ENCODE measurements at places on chromosomes 6 and 20.

DNA sequence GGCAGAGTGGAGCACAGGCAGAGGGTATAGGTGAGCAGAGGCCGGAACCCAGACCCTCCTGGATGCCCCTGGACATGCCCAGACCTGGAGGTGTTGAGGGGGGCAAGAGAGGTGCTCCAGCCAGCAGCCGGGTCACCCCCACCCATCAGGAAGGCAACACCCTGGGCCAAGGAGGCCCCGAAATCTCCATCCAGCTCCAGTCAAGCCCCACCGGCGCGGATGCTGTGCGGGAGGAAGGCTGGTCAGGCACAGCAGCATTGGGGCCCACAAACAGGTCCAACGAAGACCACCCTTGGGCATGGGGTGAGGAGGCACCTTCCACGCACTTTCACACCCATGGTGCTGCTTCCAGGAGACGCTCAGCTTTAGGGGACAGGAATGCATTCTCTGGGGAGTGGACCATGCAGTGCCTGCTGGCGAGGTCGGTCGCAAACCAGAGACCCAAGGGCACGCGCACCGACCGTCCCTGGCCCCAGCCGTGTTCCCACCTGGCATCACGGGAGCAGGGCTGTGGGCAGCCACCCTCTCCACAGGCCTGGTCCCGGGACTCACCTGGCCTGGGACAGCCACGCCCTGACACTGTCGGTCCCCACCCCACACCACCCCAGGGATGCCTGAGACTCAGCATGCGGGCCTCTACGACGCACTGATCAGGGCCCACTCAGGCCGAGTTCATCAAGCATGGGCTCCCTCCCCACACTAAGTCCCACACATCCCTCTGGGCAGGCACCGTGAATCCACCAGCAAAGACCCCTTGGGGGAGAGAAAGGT, 43.6 kb upstream of the ZBP1 start:
- no peak overlapping the region for H3K27ac ChIP-seq
- H3K4me1 ChIP-seq, result peaks cover 6% of the 10 kb centered on the region
- H3K36me3 ChIP-seq, result no peaks in the 10 kb centered on the region
- peak; percentile 27 for DNase-seq

- H3K36me3 ChIP-seq, result no peaks in the 10 kb centered on the region
- no peak overlapping the region for H3K27ac ChIP-seq
- no peaks in the 10 kb centered on the region for H3K4me1 ChIP-seq
- no peak for DNase-seq
- peaks cover 3% of the 10 kb centered on the region for H3K27me3 ChIP-seq
These were observed 213.9 kb upstream of the CNR1 start for GRCh38 chr6:88380083-88380482.

DNA sequence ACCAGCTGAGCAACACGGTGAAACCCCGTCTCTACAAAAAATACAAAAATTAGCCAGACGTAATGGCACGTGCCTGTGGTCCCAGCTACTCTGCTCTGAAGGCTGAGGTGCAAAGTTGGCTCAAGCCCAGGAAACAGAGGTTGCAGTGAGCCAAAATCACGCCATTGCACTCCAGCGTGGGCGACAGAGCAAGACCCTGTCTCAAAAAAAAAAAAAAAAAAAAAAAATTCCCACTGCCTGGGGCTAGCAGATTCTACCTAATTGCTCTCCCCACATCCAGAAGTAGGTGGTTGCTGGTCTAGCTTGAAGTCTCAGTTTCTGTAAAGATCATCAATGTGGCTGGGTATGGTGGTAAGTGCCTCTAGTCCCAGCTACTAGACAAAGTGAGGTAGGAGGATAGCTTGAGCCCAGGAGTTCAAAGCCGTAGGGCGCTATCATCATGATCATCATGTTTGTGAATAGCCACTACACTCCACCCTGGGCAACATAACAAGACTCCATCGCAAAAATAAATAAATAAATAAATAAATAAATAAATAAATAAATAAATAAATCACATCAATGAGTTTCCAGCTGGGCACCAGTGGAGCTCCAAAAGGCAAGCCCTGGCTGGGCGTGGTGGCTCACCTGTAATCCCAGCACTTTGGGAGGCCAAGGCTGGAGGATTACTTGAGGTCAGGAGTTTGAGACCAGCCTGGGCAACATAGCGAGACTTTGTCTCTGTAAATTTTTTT, 6.3 kb upstream of the AP5S1 start:
- H3K27me3 ChIP-seq, result no peaks in the 10 kb centered on the region
- peaks cover 1% of the 10 kb centered on the region for H3K36me3 ChIP-seq
- peak overlapping the region; percentile 58 for H3K4me3 ChIP-seq

DNA sequence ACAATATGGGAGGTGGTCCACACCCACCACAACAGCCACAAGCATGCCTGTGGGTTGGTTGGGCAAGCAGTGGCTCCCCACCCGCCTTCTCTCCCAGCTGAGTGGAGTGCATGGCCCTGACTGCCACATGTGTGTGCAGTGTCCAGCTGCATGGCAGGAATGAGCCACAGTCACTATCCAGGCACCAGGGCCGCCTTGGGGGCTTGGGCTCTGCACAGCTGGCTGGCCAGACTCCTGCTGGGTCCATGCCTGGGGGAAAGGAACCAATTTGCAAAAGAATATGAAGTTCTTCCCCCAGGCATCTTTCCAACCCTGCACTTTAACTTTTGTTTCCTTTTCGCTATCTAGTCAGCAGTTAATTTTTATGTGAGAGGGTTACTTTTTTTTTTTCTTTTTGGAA, 11.6 kb upstream of the ASCC3 start:
- DNase-seq, result no peak
- no peaks in the 10 kb centered on the region for H3K4me1 ChIP-seq
- H3K36me3 ChIP-seq, result no peaks in the 10 kb centered on the region
- no peak overlapping the region for H3K4me3 ChIP-seq

GRCh38 chr6:106685833-106686232, 56.5 kb downstream of the QRSL1 start:
- no peak overlapping the region for H3K4me3 ChIP-seq
- no peaks in the 10 kb centered on the region for H3K27me3 ChIP-seq
- no peaks in the 10 kb centered on the region for H3K36me3 ChIP-seq
- no peaks in the 10 kb centered on the region for H3K4me1 ChIP-seq
- H3K27ac ChIP-seq, result no peak overlapping the region

GRCh38 chr20:43681991-43682410, 15.1 kb downstream of the MYBL2 start:
- DNase-seq, result no peak
- H3K4me3 ChIP-seq, result no peak overlapping the region
- peaks cover 8% of the 10 kb centered on the region for H3K36me3 ChIP-seq
- H3K27me3 ChIP-seq, result no peaks in the 10 kb centered on the region
- H3K27ac ChIP-seq, result no peak overlapping the region

- DNase-seq, result no peak
- H3K4me3 ChIP-seq, result no peak overlapping the region
- peaks cover 65% of the 10 kb centered on the region for H3K27me3 ChIP-seq
- H3K27ac ChIP-seq, result no peak overlapping the region
- H3K4me1 ChIP-seq, result peaks cover 9% of the 10 kb centered on the region
These were observed 3.1 kb upstream of the INSM1 start for GRCh38 chr20:20364593-20365479.

DNA sequence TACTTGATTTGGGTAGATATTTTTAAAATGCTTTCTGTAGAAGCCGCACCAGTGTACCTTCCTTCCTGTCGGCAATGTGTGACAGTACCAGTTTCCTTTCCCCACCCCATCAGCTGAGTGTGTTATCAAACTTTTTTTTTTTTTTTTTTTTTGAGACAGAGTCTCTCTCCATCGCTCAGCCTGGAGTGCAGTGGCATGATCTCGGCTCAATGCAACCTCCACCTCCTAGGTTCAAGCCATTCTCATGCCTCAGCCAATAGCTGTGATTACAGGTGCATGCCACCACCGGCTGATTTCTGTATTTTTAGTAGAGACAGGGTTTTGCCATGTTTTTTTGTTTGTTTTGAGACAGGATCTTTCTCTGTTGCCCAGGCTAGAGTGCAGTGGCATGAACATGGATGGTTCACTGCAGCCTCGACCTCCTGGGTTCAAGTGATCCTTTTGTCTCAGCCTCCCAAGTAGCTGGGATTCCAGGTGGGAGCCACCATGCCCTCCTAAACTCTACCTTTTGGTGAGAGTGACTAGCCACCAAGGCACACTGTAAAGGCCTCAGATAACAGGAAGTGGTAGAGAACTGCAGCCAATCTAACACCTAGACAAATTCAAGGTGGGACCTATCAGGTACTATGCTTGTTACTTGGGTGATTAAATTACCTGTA, 26.5 kb upstream of the ZBTB22 start:
- DNase-seq, result peak; percentile 63
- H3K36me3 ChIP-seq, result no peaks in the 10 kb centered on the region
- H3K4me1 ChIP-seq, result peaks cover 28% of the 10 kb centered on the region
- peak overlapping the region; percentile 87 for H3K27ac ChIP-seq
- H3K27me3 ChIP-seq, result peaks cover 2% of the 10 kb centered on the region

GRCh38 chr6:26003102-26003694, 40.6 kb downstream of the TRIM38 start:
- no peaks in the 10 kb centered on the region for H3K27me3 ChIP-seq
- no peak overlapping the region for H3K4me3 ChIP-seq
- no peaks in the 10 kb centered on the region for H3K36me3 ChIP-seq
- DNase-seq, result no peak
- H3K27ac ChIP-seq, result no peak overlapping the region

DNA sequence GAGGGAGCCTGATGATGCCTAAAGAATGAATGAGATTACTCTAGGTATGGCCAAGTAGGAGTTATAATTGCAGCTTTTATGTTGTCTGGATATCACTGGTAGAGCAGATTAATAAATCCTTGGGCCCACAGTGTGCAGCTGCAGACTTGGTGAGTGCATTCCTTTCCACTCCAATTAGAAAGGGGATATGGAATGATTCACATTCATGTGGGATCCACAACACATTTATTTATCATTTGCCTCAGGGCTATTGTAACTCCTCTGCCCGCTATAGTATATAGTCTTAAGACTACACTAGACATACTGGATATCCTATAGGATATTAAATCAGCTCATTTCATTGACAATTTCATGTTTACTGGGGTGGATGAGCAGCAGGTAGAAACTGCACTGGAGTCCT, 11.6 kb upstream of the HLA-G start:
- DNase-seq, result no peak
- H3K4me3 ChIP-seq, result no peak overlapping the region
- no peaks in the 10 kb centered on the region for H3K36me3 ChIP-seq
- H3K27me3 ChIP-seq, result peaks cover 19% of the 10 kb centered on the region
- H3K4me1 ChIP-seq, result peaks cover 3% of the 10 kb centered on the region

DNA sequence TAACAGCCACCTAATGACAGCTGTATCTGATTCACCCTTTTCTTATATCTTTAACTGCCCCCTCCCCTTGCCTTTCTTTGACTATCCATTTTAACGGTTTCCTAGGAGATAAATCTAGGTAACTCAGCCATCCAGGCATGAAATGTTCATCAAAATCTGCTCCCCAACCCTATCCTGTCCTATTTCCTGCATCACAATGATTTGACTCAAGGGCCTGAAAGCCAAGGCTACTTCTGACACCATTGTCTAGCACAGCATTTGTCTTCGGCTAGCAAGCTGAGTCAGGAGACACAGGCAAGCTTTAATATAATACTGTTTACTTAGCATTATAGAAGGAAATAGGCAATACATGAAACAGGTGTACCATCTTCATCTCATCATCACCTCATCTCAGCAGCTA, 31.6 kb upstream of the MANEA start:
- DNase-seq, result no peak
- H3K4me3 ChIP-seq, result no peak overlapping the region
- peaks cover 2% of the 10 kb centered on the region for H3K27me3 ChIP-seq
- H3K36me3 ChIP-seq, result no peaks in the 10 kb centered on the region
- no peaks in the 10 kb centered on the region for H3K4me1 ChIP-seq

DNA sequence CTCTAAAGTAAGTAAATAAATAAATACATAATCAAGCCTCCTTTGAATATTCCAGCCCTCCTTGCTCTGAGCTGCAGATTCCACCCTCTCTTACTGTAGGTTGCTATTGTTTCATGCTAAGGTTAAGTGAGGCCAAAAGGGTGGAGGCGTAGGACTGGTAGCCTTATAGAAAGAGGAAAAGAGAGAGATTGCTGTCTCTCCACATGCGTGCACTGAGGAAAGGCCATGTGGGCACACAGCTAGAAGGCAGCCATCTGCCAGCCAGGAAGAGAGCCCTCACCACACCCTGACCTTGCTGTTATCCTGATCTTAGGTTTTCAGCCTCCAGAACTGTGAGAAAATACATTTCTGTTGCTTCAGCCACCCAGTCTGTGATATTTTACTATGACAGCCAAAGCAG, 87.4 kb upstream of the SHLD1 start:
- no peak overlapping the region for H3K27ac ChIP-seq
- H3K4me1 ChIP-seq, result no peaks in the 10 kb centered on the region
- no peak overlapping the region for H3K4me3 ChIP-seq
- no peaks in the 10 kb centered on the region for H3K36me3 ChIP-seq
- no peak for DNase-seq

- DNase-seq, result no peak
- H3K36me3 ChIP-seq, result no peaks in the 10 kb centered on the region
- H3K4me3 ChIP-seq, result no peak overlapping the region
- H3K27me3 ChIP-seq, result no peaks in the 10 kb centered on the region
These were observed 80.9 kb downstream of the PLCB4 start for GRCh38 chr20:9149796-9150195.

DNA sequence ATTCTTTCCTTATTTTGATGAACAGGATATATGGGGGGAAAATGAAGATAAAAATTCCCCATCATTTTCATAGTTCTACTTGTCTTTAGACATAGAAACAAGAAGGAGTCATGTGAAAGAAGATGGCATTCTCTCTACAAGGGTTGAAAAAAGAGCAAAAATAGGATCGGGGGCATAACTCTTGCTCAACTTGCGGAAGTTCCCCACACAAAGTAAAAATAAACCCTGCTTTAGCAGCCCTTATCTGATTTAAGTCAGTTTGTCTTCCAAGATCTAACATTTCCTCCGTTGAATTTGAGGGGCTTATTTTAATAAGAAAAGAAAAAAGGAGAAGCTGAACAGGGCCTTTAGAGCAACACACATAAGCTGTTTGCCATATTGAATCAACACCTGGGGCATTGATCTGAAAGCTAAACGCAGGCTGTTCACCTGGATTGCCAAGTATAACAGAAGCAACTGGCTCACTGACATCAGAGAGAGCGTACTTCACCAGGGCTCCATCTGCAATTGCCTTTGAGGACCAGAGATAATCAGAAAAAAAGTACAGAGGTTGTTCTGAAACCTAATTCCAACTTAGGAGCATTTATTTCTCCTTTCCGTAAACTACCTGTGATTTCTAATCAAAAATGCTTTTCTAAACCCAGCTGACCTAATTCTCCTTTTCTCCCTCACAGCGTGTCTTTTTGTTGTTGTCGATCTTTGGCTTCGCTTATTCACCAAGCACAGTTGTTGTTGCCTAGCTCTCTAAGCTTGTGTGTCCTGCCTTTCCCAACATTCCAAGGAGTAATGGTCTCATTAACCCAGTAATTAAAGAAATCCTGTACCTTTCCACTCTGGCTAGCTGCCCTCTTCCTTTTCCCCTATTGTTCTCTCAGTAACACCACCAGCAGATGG, 568.0 kb downstream of the KIF16B start:
- H3K4me1 ChIP-seq, result no peaks in the 10 kb centered on the region
- H3K36me3 ChIP-seq, result no peaks in the 10 kb centered on the region
- DNase-seq, result no peak

- no peaks in the 10 kb centered on the region for H3K27me3 ChIP-seq
- no peaks in the 10 kb centered on the region for H3K4me1 ChIP-seq
- no peak overlapping the region for H3K27ac ChIP-seq
- no peak for DNase-seq
These were observed 103.4 kb downstream of the SYCP2 start for GRCh38 chr20:59829786-59830664.

- no peak overlapping the region for H3K27ac ChIP-seq
- H3K36me3 ChIP-seq, result peaks cover 5% of the 10 kb centered on the region
- no peak for DNase-seq
- H3K4me3 ChIP-seq, result no peak overlapping the region
- H3K27me3 ChIP-seq, result peaks cover 6% of the 10 kb centered on the region
These were observed 11.6 kb upstream of the PRND start for GRCh38 chr20:4710106-4710475.

- H3K27ac ChIP-seq, result no peak overlapping the region
- no peak for DNase-seq
- peaks cover 65% of the 10 kb centered on the region for H3K36me3 ChIP-seq
- H3K4me3 ChIP-seq, result no peak overlapping the region
These were observed 39.9 kb downstream of the RPRD1B start for GRCh38 chr20:38073307-38074071.
